Motor neuron (in vitro differentiated cells): ENCODE measurements at places on chromosomes 1 and 21.
A peak's percentile ranks its signal among the peaks of the same experiment; 100 is the strongest.

DNA sequence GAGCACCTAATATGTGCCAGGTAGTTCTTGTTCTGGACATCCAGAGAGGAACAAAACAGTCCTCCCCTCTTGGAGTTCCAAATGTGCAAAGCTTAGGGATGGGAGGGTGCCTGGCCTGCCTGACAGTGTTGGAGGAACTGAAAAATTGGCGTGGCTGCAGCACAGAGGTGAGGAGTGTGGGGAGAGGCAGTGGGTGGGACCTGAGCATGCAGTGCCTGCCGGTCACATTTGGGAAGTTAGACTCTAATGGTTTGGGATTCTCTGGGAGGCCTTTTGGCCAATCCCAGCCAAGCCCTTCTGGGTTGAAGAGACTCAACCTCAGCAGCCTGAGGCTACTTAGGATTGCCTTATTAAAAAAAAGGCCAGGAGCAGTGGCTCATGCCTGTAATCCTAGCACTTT is 2.3 kb upstream of the TCEA3 start:
- ATAC-seq, result no peak

GRCh38 chr1:61618755-61619154 is 106.2 kb downstream of the TM2D1 start:
- no peak for ATAC-seq

- ATAC-seq, result peak; percentile 73
Measured at GRCh38 chr1:54255026-54255702, 55.2 kb downstream of the MRPL37 start.

DNA sequence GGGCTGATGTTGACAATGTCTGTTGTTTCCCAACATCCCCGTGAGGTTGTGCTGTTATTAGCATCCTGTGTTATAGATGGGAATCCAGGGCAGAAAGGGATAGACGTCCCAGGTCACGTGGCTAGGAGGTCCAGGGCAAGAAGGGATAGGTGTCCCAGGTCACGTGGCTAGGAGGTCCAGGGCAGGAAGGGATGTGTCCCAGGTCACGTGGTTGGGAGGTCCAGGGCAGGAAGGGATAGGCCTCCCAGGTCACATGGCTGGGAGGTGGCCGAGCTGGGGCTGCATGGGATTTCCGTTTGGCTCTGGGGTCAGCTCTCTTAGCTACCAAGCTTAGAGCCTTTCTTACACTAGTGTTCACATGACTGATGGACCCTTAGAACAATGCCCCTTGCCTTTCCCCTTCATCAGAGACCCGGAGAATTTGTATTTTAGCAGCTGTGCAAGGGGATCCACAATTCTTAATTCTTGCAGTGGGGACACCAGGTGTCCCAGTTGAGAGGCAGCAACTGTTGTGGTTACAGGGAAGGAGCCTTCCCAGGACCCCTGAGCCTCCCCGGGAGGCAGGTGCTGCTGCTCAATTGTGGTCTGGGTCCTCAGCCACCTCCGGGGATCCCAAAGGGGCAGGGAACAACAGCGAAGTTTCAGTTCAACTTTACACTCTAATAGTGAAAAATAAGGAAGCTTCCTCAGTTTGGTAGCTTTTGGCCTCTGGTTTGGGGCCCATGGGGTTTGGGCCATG is 69.2 kb downstream of the UMODL1 start:
- no peak for ATAC-seq

DNA sequence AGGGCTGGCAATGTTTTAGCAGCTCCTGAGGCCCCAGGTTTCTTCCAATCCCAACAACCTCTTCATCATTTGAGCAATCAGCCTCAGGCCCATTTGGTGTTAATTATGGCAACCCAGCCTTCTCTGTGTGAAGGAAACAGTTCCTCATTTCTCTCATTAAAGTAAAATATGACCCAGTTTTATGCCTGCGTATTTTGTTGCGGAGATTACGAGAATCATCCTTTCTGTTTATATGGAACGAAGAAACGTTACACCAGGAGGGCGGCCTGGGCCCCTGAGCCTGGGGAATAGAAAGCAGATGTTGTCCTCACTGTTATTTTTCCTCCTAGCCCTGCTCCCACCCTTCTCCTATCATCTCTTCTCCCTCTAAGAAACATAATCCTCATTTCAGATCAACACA is 332.2 kb upstream of the USP24 start:
- ATAC-seq, result no peak

- ATAC-seq, result no peak
Measured at GRCh38 chr1:8430476-8430875, 112.6 kb downstream of the SLC45A1 start.

DNA sequence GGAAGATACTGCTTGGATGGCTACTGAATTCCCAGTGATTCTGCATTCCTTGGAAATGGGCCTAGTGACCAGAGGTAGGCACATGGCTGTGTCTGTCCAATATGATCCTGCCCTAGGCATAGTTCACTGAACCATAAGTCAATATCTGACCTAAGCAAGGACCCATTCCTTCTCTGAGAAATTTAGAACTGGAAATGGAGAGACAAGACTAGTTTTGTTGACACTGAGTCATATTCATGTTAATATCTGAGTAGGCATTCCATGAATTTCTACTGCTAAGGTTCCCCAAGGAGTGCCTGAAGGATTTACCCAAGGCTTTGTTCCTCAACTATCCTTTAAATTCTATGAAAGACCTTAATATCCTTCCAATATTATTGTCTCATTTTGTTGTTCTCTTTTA is 329.8 kb upstream of the BEND5 start:
- no peak for ATAC-seq

DNA sequence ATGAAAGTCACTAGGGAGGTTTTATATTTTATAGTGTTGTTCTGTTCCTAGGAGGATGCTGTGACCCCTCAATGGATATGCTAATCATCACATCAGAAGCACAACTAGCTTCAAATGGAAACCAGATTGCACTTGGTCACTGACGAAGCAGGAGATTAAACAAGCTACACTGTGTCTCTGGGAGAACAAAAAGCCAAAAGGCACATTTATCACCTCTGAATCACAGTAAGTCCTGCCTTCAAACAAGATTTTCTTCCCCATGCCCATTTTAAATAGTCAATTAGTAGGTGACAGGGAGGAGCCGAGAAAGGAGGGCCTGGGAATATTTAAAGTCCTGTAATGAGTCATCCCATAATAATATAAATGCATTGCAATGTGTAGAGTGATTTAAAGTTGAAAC is 38.1 kb downstream of the RGS2 start:
- peak; percentile 81 for ATAC-seq

DNA sequence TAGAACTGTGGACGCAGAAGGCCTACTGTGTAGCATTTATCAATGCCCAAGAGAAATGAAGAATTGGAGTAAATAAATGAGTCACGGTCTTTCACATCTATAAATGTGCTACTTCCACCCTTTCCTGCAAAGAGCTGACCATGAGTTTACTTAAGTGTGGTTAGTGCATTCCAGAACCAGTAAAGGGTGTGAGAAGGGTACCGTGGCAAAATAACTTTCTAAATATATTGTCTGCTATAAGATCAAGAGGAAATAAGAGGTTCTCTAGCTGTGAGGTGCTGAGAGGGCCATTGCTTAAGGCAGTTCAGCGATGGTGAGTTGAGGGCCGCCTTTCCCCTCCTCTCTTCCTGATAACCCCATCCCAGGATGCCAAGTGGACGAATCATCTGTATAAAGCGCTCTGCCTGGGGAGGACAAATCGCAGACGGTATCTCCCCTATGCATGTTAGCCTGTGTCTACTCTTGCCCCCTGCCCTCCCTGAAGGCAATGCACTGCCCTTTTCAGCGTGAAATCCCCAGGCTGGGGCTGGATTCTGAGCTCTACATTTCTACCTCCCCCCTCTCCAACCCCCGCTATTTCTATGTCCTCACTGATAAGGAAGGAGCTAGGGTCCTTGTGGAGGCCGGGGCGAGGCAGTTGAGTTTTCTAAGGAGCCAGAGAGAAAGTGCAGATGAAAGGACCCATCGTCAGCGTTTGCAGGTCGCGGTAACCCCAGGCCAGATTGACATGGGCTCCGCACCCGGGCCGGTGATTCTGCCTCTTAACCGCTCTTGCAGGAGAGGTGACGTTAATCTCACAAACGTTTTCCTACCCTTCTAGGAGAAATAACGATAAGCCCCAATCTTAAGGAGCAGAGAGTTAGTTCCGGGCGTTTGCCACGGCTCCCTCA is 1.5 kb upstream of the NCAM2 start:
- ATAC-seq, result no peak

- peak; percentile 70 for ATAC-seq
Measured at GRCh38 chr1:36989241-36989640, 45.1 kb downstream of the GRIK3 start.

DNA sequence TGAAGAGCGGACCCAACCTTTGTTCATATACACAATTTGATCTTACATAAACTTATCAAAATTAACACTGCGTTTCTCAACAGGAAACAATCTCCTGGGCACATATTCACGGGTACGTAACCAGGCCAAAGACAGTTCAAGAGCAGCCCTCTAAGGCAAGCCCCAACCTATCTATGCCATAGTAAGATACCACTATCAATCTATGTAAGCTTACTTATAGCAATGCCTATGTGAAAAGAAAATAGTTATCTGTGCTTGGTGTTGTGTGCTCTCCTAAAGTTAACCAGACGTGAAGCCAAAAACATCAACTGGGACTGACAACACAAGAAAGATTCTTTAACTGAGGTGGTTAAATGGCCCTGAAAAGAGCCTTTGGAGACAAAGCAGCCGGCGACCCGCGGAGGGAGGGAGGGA is 49.4 kb upstream of the BOLA1 start:
- ATAC-seq, result no peak

DNA sequence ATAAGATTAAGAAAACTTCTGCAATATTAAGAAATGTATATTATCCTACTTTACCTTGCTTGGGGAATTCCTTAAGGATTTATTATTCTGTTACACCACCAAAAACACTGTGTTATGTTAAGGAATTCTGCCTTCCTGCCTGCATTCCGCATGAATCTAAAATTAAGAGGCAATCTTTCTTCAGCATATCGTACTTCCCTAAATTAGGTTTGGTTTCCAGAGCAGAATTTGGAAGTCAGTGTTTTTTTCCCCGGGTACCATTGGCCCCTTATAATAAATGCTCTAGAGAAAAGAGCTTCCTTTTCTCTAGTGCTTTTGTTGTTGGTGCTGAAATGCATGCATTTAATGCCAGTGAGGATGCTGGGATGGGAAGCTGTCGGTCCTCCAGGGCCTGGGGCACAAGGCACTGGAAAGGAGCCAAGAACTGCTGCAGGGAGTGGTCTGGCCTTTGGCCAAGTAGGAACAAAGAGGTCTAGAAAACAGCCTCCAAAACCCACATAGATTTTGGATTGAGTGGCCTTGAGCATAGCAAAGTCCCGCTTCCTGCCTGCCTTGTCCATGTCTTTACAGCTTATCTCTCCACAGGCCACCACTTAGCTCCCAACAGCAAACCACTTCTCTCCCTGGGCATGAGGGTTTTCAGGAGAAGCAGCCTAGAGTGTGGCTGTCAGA is 69.9 kb downstream of the RRAGC start:
- ATAC-seq, result no peak

DNA sequence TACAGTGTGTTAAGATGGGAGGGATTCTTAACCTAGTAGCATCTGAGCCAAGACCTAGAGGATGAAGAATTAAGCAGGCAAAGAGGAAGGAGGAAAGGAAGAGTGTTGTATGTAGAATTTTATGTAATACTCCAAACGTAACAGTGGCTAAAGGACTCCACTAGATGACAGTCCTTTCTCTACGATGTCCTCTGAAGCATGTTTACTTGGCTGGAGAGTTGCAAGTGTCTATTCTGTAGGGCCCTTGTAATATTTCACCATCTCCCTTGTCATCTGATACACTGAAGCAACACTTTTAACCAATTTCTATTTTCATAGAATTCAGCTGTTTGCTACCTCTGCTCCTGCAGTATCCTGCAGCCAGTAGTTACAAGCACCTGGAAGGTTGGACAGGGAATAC is 2.2 kb upstream of the YBX1 start:
- ATAC-seq, result no peak

- ATAC-seq, result peak; percentile 73
Measured at GRCh38 chr1:222916100-222916499, 101.3 kb downstream of the DISP1 start.

DNA sequence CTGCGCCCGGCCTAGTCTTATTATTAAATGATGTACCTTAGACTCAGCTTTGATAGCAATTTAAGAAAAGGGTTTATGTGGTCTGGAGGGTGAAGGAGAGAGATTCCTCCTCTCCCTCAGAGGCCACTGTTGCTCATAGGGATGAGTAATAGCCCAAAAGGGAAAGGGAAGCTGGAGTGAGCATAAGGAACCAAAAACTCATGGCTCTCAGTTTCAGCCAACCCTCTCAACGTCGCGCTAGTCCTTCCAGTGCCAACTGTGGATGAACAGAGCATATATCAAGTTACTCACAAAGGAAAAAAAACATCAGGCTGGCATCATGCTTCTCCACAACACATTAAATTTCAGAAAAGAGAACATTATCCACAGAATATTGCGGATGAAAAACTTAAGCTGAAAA is 8.3 kb upstream of the GPR89B start:
- ATAC-seq, result no peak

DNA sequence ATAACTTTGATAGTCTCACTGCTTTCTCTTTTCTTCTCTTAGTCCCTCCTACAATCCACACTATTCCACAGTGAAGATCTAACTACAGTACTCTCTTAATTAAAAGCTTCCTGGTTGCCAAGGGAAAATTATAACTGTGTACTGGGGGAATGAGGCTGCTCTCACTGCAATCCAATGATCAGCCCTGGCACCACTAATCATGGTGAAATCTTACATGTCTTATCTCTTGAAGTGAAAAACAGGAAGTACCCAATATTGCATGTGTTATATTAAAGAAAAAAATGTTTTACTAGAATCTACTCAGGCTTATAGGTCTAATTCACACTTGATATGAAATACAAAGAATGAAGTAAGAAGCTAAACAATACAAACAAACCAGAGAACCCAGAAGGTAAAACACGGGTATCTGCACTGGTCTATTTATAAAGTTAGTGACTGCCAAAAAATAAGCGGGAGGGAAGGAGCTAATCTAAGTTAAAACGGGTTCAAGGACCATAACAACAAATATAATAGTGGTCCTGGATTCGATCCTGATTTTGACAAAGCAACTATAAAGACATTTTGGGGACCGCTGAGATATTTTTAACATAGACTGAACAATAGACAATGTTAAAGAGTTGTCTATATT is 57.5 kb downstream of the RGS2 start:
- no peak for ATAC-seq

DNA sequence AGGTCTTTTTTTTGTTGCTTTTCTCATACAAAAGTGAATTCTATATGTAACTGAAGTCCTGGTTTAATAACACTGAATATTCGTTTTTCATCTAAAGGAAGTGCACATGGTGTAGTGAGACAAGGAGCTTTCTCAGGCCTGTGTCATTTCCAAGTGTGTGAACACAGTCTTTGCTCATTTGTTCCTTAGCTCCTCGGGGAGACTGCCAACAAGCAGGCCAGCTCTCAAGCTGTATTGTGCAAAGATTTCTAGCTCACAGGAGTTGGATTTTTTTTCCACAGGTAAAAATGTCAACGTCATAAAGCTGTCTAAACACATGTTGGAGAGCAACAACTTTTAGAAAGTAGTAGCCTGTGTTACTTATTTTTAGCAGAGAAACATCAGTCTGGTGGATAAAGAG is 87.8 kb upstream of the S1PR1 start:
- ATAC-seq, result no peak

GRCh38 chr1:165686121-165686970 is 12.0 kb downstream of the ALDH9A1 start:
- ATAC-seq, result peak; percentile 23
